Stimulated activated CD4-positive, alpha-beta T cell treated with anti-CD3 and anti-CD28 coated beads, Interleukin-1b, Interleukin-23, amount 100 ng/mL, for 48 hours (primary cell): ENCODE measurements at places on chromosomes 16 and 17.
A peak's percentile ranks its signal among the peaks of the same experiment; 100 is the strongest.

- DNase-seq: no peak
These were observed 85.7 kb downstream of the MGAT5B start for GRCh38 chr17:76953946-76954345.

- no peak for DNase-seq
These were observed 5.7 kb downstream of the DUSP3 start for GRCh38 chr17:43772877-43773648.

- DNase-seq: no peak
These were observed 18.5 kb upstream of the SPNS2 start for GRCh38 chr17:4479982-4480751.

GRCh38 chr16:87391324-87391949, 699 bp upstream of the MAP1LC3B start:
- DNase-seq: no peak

DNA sequence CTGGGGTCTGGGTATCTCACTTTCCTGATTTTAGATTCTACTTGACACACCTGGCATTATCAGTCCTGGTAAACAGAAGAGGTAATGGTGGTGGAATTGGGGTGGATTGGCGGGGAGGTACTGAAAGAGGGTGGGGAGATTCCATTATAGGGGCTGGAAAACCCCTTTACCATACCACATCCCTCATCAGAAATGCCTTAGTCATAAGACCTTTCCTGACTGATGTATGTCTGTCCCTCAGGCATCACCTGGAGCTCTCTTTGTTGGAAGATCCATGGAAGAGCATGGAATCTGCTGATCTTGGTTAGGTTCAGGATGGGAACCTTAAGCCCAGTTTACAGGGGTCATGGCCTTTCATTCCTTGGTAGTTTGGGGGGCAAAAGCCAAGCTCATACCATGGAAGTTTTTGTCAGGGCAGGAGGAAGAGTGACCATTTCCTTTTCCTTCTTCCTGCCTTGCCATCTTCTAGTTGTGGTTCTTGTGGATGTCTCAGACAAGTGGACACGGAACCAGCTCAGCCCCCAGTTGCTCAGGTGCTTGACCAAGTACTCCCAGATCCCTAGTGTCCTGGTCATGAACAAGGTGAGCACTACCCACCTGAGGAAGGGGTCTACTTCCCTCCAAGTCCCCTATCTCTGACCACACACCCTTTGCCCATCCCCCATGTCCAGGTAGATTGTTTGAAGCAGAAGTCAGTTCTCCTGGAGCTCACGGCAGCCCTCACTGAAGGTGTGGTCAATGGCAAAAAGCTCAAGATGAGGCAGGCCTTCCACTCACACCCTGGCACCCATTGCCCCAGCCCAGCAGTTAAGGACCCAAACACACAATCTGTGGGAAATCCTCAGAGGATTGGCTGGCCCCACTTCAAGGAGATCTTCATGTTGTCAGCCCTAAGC, 3.3 kb downstream of the ERAL1 start:
- no peak for DNase-seq

GRCh38 chr17:21239680-21240368, 13.4 kb downstream of the NATD1 start:
- DNase-seq: no peak

- no peak for DNase-seq
These were observed 209.7 kb downstream of the MSI2 start for GRCh38 chr17:57466017-57466471.

GRCh38 chr17:19719355-19720209, 3.2 kb upstream of the SLC47A2 start:
- no peak for DNase-seq

- DNase-seq: no peak
These were observed at the start of gene CDH3 for GRCh38 chr16:68644715-68645493. Gene CDH3, plus strand, starts transcription at chr16:68645310. Its CDS starts 70 bp downstream, at chr16:68645380.

- no peak for DNase-seq
These were observed 98.0 kb downstream of the CYTH1 start for GRCh38 chr17:78684026-78684425.

- no peak for DNase-seq
These were observed 54.8 kb downstream of the PLXDC1 start for GRCh38 chr17:39096508-39097149.

DNA sequence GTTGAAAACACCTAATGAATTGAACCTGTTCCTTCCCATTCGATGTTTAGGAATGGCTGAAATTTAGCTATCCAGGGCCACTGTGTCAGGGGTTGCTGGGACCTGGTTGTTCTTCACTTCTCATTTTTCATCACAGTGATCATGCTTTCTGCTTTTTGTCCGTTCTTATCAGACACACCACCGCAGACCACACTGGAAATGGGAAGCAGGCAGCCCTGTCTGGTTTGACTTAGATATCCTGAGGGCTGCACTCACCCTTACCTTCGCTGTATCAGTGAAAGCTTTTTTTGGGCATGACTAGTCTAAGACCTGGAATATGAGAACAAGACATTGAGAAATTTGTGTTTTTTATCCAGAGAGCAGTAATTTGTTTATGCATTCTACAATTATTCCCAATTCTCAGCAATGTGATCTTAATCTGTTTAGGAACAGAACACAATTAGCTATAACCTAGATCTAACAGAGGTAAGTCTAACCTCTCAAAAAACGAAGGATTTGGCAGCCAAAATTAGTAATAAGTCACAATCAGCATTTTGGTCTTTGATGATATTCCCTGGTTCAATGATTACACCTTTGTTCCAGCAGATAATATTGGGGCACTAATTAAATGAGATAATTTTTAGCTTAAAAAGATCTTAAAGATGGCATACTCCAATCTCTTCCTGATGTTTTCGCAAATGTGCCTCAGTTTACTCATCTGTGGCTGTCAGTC, 126.0 kb upstream of the GOT2 start:
- DNase-seq: no peak

DNA sequence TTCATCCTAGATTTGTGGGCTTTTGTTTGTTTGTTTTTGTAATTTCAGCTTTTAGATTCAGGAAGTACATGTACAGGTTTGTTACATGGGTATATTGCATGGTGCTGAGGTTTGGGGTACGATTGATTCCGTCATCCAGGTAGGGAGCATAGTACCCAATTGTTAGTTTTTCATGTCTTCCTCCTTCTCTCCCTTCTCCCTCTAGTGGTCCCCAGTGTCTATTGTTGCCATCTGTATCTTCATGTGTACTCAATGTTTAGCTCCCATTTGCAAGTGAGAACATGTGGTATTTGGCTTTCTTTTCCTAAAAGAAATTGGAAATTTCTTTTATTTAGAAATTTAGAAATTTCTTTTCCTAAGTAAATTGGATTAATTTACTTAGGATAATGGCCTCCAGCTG, 37.1 kb upstream of the BCAS3 start:
- no peak for DNase-seq

GRCh38 chr17:28657756-28658155, 4.0 kb downstream of the SDF2 start:
- DNase-seq: no peak

DNA sequence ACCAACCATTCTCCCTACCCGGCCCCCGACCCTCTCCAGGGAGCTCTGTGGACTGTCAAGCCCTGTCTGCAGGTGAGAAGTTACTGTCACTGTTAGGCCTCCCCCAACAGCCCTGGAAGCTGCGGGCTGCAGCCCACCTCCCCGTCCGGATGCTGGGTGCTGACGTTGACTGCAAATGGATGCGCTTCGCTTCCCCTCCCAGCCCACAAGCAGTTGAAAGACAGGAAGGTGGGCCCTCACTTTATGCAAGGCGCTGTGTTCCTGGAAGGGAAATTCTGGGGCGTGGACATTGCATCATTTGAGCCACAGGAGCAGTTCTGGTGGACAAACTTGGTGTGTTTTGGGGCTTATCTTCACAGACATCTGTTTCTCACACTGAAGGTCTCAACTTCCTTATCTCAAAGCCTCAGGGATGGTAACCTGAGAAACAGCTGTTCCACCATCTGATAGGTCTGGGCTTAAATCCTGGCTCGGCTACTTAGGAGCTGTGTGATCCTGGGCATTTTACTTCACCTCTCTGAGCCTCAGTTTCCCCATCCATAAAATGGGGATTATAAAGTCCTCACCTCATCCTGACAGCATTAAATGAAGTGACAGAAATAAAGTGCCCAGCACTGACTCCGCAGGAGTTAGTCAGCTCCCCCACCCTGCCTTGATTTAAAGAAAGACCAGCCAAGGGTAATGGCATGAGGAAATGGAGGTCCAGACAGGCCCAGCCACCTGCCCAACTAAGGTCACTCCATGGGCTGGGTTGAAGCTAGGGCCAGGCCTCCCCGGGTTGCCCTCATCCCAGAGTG, 4.6 kb upstream of the DRC7 start:
- DNase-seq: peak; percentile 13

DNA sequence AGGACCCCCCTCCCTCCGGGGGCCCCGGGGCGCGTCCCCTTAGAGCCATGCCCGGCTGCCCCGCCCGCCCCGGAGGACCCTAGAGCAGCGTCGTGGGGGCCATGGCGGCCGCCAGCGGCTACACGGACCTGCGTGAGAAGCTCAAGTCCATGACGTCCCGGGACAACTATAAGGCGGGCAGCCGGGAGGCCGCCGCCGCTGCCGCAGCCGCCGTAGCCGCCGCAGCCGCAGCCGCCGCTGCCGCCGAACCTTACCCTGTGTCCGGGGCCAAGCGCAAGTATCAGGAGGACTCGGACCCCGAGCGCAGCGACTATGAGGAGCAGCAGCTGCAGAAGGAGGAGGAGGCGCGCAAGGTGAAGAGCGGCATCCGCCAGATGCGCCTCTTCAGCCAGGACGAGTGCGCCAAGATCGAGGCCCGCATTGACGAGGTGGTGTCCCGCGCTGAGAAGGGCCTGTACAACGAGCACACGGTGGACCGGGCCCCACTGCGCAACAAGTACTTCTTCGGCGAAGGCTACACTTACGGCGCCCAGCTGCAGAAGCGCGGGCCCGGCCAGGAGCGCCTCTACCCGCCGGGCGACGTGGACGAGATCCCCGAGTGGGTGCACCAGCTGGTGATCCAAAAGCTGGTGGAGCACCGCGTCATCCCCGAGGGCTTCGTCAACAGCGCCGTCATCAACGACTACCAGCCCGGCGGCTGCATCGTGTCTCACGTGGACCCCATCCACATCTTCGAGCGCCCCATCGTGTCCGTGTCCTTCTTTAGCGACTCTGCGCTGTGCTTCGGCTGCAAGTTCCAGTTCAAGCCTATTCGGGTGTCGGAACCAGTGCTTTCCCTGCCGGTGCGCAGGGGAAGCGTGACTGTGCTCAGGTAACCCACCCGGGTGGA, 759 bp downstream of the ALKBH5 start:
- peak; percentile 78 for DNase-seq

- DNase-seq: no peak
These were observed 14.3 kb upstream of the NAGLU start for GRCh38 chr17:42521666-42522262.

- DNase-seq: no peak
These were observed 4.7 kb upstream of the ASGR2 start for GRCh38 chr17:7119314-7119713.

DNA sequence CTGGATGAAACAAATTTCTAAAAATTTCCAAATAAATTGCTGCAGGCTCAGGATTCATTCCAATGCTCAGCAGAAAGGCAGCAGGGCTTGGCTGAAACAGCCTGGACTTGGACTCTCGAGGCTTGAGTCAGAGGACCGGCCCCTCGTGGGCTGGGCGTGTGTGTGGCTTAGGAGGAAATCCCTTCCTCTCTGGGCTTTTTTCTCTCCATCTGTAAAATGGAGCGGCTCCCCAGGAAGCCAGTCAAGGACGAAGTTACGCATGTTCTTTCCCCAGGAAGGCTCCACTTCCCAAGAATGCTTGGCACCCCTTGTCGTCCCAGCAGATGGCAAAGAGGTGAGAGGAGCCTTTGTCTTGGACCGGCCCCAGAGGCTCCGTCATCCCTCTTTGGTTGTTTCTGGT, 13.5 kb downstream of the SLC46A1 start:
- DNase-seq: no peak

GRCh38 chr16:2710021-2710710, 9.9 kb downstream of the PRSS27 start:
- DNase-seq: no peak

GRCh38 chr17:33131620-33132019, 140.0 kb downstream of the SPACA3 start:
- DNase-seq: no peak

DNA sequence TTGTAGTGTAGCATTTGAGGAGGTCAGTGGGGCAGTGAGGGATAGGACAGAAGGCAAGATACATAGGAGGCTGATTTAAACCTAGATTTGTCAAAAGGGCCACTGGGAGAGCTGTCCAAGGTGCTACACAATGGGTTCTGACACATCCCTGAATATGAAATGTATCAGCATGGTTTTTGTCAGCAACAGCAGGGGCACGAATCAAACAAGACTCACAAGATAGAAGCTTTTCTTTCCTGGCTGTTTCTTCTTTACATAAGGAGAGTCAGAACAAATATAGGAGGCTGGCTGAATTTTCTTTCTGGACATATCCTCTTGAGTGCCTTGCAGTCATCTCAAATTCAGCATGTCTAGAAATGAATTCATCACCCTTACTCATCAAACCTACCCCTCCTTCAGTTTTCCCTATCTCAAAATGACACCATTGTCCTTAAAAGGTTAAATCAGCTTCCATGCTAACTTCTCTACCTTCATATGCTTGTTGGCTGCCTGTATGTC, 130.5 kb downstream of the NPIPB5 start:
- DNase-seq: no peak

GRCh38 chr17:50188921-50189549, 12.4 kb downstream of the COL1A1 start:
- DNase-seq: no peak

DNA sequence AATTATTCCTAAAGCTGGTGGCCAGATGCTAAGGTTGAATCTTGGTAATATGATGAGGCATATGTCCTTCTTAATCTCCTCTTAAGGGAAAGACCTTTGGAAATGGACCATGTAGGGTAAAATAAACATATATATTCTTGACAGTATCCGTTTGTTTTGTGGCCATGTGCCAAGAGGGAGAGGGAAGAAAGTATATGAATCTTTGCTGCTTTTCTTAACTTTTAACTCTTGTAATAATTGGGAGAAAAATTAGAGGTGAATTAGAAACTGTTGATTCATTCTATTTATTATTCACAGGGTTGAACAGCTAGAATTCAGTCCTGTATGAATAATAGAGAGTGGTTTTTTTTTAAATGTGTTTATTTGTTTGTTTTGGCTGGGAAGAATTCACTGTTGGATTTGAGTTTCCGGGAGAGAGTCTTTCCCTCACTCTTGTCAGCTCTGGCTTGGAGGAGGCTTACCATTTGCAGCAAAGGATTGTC, 31.6 kb downstream of the AATF start:
- DNase-seq: no peak

GRCh38 chr16:58492735-58493134, 7.2 kb upstream of the NDRG4 start:
- DNase-seq: no peak

- DNase-seq: no peak
These were observed 182.6 kb downstream of the LGALS9B start for GRCh38 chr17:20284570-20285295.

- DNase-seq: no peak
These were observed 78.8 kb downstream of the TMEM114 start for GRCh38 chr16:8511464-8511863.

GRCh38 chr17:75383842-75384195, 21.7 kb downstream of the GRB2 start:
- DNase-seq: no peak

DNA sequence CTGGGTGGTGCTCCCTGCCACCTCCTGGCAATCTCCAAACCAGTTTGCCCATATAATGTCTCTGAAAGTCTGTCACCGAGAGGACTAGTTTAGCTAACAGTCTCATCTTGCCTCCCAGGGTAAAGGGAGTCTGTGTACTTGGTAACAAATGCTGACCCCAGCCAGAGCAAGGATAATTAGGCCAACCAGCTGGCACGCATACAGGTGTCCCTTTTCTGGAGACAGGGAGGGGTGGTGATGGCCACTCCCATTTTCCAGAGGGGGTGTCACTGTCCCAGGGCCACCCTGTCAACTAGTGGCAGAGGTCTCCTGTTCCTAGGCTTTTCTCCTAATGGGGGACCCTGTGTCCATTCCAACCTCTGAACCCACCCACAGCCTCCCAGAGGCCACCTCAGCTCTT, 8.1 kb downstream of the FAM83G start:
- no peak for DNase-seq
